ENCODE measurements at places on chromosomes 6 and 20.

- no peak for DNase-seq
Observed at GRCh38 chr20:37285664-37286374, 3.6 kb upstream of the MANBAL start.

DNA sequence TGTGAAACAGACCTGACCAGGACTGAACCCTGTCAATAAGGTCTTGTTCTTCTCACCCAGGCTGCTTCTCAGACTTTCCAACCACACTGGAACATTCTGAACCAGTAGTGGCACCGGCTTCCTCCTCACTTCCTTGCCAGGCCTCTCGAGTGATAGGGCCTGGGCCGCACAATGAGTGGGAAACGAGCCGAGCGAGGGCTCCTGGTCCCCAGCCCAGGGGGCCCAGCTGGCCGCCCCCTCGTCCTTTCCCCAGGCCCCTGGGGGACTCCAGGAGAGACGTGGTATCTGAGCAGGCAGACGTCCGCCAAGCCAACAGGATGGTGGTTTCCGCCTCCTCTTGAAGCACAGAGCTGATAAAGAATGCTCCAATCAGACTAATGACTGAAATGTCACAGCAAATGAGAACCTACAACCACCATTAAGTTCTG is 117.9 kb downstream of the GMDS start:
- DNase-seq: peak; percentile 25

DNA sequence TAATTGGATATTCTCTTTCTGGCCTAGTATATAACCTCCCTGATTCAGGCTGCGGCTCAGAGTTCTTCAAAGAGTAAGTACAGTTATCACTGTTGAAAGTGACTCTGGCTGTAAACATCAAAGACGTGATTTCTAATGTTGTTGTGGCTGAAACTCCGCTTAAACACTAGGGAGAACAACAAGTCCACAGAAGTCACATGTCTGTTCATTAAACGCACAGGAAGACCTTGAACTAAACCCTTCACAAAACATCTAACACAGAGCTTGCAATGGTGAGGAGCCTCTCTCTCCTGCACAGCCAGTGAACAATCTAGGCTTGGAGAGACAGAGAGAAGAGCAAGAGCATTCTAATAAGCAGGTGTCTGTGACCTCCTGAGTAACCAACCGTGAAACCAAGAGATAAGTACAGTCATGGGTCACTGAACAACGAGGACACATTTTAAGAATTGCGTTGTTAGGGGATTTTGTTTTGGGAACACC is 249.3 kb downstream of the PRKN start:
- no peak for DNase-seq

DNA sequence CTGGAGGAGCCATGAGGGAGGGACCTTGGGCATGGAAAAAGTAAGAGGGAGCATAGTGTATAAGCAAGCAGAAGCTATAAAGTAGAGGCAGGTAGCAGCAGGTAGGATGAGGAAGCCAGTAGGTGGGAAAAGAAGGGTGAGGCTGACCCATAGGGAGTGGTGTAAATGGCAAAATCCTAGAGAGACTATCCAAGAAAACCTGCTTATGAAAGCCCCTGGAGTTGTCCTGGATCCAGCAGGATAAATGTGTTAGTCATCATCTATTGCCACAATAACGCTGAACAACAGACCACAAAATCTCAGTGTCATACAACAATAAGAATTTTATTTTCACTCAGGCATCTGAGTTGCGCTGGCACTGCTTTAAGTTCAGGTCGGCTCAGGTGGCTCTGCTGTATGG is 30.2 kb downstream of the CHD6 start:
- no peak for DNase-seq

- DNase-seq: no peak
Observed at GRCh38 chr20:33971147-33971975, 22.4 kb upstream of the RALY start.

GRCh38 chr20:61922936-61923335 is 142.7 kb downstream of the TAF4 start:
- no peak for DNase-seq
